Smooth muscle cell of trachea (primary cell): ENCODE measurements at places on chromosomes 13 and 19. TPM values are rescaled to one million over a fixed set of nuclear protein-coding genes. Genes with fewer than 3 reads are reported as not detected.

Gene ANGPTL8
- total RNA-seq, result not detected in 2 replicates

Gene COL5A3
- total RNA-seq, result 3.8 and 5.0 TPM in 2 replicates

Gene MBD3L2B
- not detected in 2 replicates for total RNA-seq

Gene PRKCG
- not detected in 2 replicates for total RNA-seq

Gene GPC6
- 76.8 and 112 TPM in 2 replicates for total RNA-seq

Gene FPR2
- not detected in 2 replicates for total RNA-seq
